ENCODE measurements at places on chromosomes 16 and 17.

DNA sequence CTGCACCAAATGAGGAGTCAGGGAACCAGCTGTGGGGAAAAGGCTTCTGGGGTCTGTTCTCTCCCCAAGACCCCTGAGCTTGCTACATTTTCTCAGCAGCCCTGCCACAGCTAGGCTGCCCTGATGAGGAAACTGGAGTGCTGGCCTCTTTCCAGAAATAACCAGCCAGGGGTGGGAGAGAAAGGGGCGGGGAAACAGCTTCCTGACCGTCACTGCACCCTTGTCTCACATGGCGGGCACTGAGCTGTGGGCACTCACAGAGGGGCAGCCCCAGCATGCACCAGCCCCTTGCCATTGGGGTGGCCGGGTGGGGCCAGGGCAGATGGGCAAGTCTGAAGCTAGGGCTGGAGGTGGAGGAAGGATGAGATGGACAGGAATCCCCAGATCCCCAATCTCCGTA lies 2.9 kb downstream of the SRL start:
- DNase-seq = no peak

DNA sequence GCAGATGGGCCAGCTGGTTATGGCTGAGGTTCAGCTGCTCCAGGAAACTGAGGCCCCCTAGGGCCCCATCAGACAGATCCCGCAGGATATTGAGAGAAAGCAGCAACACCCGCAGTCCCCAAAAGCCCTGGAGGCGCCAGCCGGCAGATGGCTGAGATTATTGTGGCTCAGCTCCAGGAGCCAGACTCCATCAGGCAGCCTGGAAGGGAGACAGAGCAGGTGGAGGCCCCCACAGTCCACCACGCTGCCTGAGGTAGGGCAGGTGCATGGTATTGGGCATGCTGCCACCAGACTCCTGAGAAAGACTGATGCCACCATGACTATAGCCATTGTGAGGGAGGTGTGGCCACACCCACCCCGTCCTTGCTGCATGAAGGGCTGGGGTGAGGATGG lies 9.5 kb upstream of the TMEM101 start:
- no peak for DNase-seq

- no peak for DNase-seq
Measured at GRCh38 chr17:56908001-56908542, 5.8 kb downstream of the TRIM25 start.

DNA sequence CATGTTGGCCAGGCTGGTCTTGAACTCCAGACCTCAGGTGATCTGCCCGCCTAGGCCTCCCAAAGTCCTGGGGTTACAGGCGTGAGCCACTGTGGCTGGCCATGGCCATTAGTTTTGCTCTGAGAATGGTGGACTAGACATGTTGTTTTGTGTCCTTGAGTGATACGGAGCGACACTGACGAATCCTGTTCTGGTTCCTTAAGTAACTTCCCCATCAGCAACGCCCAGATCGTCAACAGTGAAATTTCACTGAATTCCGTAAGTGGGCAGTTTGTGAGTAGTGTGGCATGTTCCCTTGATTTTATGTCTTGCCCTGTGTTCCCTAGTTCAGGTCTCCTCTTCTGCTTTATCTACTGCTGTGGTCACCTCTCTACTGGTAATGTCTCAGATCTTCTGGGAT lies 67.4 kb downstream of the SNX29 start:
- DNase-seq = no peak

- no peak for DNase-seq
Measured at GRCh38 chr16:11093572-11094074, 149.3 kb downstream of the CLEC16A start.

DNA sequence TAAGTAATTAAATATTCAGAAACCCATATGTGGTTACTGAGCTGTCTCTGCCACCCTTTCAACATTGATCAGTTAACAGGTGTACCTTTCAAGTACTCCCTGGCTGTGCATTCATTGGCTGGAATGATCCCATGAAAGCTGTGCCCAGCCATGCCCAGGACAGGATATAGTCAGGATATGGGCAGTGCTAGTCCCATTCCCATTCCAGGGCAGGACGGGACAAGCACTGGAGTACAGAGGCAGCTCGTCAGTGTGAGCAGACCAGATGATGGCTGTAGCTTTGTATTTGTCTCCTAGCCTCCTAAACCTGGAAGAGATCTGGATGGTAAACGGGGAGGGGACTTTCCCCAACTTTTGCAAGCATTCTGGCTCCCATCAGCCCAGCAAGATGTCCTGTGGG lies 22.5 kb downstream of the HEATR3 start:
- DNase-seq = no peak

DNA sequence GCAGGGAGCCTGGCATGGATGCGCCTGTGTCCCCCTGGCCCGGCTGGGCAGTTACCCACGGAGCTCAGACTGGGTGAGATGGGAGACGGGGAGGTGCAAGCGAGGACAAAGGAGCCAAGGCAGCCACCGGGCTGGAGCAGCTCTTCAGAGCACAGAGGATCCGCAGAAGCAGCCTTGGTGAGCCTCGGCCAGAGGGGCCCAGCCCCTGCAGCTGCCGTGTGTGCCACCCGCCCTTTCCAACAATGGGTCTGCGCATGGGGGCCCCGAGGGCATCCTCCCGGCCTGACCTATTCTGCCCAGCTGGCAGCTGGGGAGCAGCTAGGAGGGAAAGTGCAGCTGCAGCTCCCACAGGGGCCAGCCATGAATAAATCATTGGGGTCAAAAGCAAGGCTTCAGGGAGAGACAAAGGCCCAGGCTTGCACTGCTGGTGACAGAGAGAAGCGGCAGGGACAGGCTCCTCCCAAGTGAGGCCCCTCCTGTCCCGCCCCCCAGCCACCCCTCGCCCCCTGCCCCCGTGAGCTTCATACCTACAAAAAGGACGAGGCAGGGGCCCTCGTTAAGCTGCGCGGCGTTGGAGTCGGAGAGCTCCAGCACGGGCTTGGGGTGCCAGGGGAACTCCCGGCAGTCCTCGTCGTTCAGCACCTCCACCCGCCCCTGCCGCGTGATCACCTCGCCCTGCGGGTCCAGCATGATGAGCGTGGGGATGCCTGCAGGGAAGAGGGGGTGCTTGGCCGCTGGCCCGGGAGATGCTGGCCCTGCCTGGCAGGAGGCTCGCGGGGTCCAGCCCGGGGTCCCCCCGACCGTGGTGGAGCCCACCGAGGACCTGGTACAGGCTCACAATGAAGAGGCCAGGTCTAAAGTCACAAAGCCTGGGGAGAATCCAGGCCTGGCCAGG lies 22.6 kb downstream of the MRM3 start:
- DNase-seq = no peak

DNA sequence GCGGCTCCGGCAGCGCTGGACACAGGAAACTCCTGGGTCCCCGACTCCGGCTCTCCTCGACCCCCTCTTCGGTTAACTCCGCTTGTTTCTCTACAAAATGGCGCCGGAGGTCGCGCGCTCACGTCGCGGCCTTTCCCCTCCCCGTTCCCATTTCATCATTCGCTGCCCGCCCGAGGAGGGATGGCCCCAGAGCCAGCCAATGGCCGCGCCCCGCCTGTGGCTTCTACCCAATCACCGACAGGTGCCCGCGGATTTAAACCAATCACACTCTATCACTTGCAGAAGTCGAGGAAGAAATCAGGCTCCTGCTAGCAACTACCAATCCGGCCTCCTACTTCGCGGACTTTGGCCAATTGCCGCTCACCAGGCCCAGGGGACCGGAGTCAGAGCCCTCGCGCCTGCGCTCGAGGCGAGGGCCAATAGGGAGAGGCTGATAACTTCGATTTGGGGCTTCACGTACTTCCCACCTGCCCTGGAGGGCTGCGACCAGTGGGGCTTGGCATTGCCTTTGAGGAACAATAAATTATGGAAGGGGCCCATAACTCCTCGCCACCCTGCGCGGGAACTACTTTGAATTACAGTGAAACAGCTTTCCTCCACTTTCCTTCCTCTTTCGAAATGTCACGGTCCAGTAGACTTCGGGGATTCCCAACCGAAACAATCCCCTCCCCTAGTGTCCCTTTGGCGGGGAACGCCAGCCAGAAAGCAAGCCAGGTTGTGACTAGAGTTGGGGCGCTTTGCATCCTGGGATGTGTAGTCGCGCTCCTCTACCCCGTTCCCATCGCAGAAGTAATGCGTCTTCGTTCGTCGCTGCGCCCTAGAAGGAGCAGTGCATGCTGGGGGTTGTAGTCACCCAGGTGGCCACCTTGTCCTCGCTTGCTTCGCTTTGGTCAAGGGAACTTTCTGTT lies at the start of gene CNOT1:
Gene CNOT1 (minus strand): TSS at position 94 of the 908 bp plus-strand sequence. CDS start 30,489 bp downstream, outside the sequence.
- peak; percentile 96 for DNase-seq
